NCI-H2029 (cell line): ENCODE measurements at places on chromosomes 2 and 18.
A peak's percentile ranks its signal among the peaks of the same experiment; 100 is the strongest.

GRCh38 chr2:125168442-125168841 lies 1143.4 kb downstream of the CNTNAP5 start:
- DNase-seq: no peak

DNA sequence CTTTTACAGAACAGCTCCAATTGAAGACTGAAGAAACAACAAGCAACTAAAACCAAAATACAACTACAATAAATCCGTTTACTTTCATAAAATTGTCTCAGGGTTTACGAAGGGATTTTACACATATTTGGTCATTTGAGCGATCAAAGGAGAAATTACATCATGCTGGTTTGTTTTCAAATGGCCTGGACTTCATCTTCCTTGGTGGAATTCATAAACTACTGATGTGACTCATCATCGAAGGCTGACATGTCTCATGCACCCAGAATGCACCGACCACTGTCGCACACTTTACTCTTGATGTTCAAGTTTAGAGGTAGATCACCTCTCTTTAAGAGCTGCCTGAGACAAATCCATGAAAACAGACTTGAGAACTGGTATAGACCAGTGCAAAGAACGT lies 25.6 kb upstream of the PMAIP1 start:
- no peak for DNase-seq

DNA sequence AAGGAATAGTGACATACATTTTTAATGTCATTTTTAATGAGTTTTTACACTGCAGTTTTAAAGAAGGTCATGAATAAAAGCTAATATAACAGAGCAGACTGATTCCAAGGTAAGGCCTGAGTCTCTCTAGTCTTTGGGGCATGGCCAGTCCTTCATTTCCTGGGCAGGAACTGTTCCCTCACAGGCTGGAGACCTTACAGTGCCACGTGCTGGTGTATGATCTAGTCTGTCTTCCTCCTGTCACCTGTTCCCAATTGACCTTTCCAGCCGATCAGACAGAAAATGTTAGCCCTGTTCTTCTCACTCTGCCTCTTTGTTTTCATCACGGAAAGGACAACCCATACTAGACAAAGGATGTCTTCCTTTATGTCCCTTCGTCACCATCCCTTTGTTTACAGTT lies 33.6 kb downstream of the ZCCHC2 start:
- no peak for DNase-seq

GRCh38 chr2:144217853-144218633 lies 301.9 kb downstream of the ZEB2 start:
- peak; percentile 35 for DNase-seq

DNA sequence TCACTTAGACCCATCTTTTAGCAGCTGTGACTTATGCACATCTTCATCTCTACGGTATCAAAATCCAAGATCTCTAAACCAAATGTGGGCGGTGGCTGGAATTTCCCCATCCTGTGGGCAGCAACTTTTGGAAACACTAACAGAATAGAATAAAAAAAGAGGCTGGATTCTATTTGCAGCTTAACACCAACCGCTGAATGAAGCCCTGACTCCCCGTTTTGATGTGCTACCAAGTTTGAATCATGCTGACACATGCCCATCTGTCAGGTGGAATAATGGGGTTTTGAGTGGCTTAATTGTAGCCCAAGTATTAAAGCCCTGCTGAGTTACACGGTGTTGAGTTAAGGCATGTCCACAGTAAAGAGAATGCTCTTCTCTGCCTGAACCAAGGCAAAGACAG lies 165.2 kb downstream of the MTCL1 start:
- no peak for DNase-seq

DNA sequence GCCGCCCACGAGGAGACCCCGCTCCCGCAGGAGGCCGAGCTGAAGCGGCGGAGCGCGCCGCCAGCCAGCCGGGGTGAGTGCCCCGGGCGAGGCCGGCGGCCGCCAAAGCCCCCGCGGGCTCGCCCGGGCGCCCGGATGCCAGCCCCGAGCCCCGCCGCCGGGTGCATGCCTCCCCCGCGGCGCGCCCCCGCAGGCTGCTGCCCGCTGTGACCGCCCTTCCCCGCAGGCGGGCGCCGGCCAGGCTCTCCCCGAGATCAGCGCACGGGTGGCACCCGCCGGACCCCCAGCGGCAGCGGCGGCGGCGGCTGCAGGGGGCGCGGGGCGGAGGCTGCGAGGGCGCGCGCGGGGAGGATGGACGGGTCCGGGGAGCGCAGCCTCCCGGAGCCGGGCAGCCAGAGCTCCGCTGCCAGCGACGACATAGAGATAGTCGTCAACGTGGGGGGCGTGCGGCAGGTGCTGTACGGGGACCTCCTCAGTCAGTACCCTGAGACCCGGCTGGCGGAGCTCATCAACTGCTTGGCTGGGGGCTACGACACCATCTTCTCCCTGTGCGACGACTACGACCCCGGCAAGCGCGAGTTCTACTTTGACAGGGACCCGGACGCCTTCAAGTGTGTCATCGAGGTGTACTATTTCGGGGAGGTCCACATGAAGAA lies 470 bp downstream of the KCNF1 start:
- DNase-seq: no peak

DNA sequence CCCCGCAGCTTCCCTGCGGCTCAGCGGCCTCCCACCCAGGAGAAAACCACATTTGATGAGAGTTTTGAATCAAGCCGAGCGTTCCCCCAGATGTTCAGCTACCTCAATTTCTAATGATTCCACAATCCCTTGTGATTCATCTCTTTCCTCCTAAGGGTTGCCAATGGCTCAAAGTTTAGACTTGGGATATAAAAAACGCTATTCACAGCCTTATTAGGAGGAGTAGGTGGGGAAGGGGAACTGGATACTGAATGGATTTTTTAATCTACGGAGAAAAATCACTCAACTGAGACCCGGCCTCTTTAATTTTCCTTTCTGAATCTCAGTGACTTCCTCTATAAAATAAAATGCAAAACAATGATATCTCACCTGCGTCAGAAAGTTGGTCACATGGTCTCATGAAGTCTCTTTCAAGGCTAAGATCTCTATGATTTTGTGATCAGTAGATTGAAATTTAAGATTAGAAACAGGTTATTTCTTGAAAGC lies 192.6 kb upstream of the TCF4 start:
- DNase-seq: no peak

- no peak for DNase-seq
Measured at GRCh38 chr2:57943315-57943714, 103.3 kb upstream of the VRK2 start.

DNA sequence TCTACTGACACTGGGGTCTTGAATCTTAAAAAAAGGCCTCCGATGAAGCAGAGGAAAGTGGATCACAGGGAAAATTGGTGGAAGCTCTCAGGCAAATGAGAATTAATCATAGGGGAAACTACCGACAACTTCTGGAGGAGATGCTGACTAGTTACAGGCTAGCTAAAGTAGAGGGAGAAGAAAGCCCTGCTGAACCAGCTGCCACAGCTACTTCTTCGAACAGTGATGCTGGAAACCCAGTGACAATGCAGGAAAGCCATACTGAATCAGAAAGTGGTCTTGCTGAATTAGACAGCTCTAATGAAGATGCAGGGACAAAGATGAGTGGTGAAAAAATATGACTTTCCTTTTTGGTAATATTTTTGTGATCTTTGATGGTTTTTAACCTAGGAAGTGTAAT lies 44.9 kb upstream of the SLC3A1 start:
- DNase-seq: no peak
